CD8-positive, alpha-beta T cell (primary cell): ENCODE measurements at places on chromosomes 2 and 18.

- no peak for DNase-seq
Measured at GRCh38 chr18:46067438-46068007, 4.5 kb downstream of the PSTPIP2 start.

- DNase-seq: no peak
Measured at GRCh38 chr2:178109813-178110212, 2.4 kb upstream of the RBM45 start.

DNA sequence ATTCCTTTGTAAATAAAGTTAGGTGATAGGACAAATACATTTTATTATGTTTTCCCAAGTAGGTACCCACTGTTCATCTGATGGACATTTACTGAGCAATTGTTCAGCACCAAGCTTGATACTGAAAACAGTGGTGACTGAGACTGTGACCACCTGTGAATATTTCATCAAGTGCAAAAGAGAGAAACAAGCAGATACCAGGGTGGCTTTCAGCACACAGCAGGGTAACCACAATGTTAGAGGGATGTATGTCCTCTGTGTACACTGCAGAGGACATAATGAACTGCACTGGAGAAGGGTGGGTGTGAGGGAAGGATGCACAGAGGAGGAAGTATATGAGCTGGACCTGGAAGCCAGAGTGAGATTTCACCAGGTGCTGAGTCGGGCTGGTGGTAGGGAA lies 411.8 kb downstream of the RAD51AP2 start:
- no peak for DNase-seq

DNA sequence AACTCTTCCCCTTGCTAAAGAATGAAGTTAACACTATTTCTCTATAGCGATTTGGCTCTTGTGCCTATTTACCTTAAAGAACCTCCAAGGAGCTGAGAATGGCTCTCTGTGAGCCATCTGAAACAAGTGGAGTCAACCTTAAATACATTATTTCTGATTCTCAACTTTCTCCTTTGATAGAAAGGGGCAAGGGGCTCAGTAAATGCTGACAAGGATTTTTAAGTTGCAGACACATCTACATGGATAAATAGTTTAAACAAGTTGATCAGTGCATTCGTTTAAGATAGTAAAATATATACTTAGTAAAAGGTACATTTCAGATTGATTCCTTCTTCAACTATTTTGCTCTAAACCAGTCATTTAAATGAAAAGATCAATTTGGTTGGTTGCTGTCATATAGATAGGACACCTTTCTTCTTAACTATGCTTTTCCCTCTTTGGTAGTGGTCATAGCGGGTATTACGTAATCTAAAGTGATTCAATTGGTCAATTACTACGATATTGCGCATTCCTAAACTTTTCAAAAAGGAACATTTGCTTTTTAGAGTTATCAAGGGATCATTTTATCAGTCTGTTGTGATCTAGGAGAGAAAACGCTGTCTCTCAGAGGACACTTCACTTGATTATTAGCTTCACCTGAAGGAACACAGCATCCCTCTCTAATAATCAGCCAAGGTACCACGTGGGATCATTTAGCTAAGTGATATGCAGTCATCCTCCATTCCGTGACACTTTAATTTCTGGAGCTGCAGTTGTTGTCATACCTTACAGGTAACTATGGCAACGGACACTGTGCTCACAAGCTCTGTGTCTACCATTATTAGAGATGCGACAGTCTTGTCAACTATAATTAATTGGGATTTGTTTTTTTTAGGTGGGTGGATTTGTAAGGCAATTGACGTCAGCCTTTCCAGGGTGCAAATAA lies 50.9 kb upstream of the KCNE4 start:
- no peak for DNase-seq

GRCh38 chr2:54570925-54571694 lies 115.0 kb downstream of the SPTBN1 start:
- DNase-seq: peak; percentile 69

- no peak for DNase-seq
Measured at GRCh38 chr2:36352701-36353100, 2.9 kb upstream of the CRIM1 start.
